Muscle of arm (tissue), 14 donors: ENCODE measurements at places on chromosomes 6 and 20. TPM values are rescaled to one million over a fixed set of nuclear protein-coding genes. Genes with fewer than 3 reads are reported as not detected.

DNA sequence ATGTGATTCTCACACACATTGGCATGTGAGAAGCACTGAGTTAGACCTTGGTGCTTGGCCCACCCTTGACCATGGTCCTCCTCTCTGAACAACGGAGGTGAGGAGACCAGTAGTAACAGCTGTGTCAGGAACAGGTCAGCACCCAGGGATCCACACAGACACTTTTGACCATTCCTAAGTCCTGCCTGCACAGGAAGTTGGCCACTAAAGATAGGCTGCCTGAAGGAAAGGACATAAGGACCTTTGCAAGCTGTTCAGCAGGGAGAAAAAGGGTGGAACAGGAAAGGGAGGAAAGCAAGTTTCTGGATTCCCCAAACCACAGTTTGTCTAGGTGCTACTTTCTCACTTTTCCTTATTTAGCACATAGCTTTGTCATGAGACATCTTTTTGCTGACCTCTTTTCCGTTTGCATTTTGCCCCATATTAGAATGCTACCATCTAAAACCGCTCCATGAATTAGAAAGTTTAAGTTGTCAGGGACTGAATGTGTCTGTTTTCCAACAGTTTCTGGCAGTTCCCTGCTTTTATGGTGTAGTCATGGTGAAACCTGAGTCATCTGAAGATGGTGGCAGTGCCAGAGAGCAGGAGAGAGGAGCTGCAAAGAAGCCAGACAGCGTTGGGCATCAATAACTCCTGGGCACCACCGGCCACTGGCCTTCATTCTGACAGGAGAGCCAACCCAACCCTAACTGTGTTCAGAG is 1.1 kb upstream of the CD109 start:
- DNase-seq: peak; percentile 46

OSER1 gene
- 31.1 TPM for polyA plus RNA-seq

- DNase-seq: no peak
Observed at GRCh38 chr20:17611290-17611539, 41.3 kb downstream of the DSTN start.

GRCh38 chr6:38610050-38610625 is 29.6 kb downstream of the BTBD9 start:
- peak; percentile 1 for DNase-seq

- no peak for DNase-seq
Observed at GRCh38 chr20:3909952-3910366, 20.8 kb downstream of the PANK2 start.

- DNase-seq: no peak
Observed at GRCh38 chr20:8986631-8987030, 82.3 kb upstream of the PLCB4 start.

DNA sequence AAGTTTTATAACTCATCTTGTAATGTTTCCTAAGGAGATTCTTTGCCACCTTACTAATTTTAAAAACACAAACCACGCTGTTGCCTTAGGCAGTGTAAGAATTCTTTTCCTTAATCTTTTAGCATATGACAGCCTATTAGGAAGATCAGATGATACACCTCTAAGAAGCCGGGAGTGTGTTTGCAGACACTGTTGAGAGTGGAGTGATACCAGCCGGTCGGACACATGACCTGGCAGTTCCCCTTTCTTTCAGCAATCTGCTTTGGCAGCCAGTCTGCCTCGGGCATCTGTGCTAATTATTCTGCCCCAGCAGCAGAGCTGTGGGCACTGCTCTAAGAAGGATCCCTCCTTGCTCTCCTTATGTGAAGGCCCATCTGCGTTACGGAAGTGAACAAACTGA is 50.9 kb downstream of the PLCB4 start:
- DNase-seq: no peak

ZC3H12D gene
- polyA plus RNA-seq: not detected

GRCh38 chr6:157613011-157613522 is 210.0 kb upstream of the SNX9 start:
- DNase-seq: no peak

EPPIN gene
- not detected for polyA plus RNA-seq

DNA sequence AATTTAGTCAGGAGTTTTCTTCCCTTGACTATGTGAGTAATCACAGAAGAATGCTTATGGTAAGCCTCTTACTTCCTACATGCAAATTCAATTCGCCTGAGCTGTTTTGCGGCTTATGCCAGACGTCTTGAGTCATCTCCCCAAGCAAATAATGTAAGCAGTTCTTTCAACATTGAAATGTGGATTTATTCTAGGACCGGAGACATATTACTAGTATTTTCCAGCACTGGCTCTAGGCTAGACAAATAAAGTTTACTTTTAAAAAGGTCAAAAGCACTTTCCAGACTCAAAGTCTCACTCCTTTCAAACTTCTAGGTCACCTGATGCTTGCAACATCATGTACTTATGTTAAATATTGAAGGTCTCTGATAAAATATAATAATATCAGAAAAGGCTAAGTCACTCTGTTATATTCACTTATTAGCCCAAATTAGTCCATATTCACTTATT is 38.1 kb upstream of the NOX3 start:
- DNase-seq: peak; percentile 80

TNFRSF21 gene
- polyA plus RNA-seq: 16.7 TPM

DNA sequence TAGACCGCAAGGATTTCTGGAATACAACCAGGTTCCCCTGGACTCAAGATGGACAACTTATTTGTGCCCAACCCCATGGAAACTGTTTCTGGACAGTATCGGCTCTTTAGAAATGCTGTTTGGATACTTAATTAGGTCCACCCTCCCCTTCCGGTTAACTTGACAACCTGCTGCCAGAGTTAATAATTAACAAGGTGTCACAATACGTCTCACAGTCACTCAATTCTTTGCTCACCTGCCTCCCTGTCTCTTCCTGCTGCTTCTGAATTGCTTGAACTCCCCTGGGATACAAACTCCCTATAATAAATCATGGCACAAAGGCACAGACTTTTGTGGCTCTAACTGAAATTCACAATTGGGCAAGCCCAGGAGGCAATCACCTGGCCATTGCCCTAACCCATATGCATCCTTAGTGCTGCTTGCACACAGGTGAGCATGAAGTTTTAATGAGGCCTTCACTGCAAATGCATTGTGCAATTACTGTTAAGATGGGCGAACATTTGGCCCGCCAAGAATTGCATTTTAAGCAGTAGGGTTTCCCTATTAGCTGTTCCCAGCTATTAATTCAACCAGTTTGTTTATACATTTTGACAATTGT is 504.4 kb upstream of the NOX3 start:
- DNase-seq: no peak

EIF6 gene
- 68.4 TPM for polyA plus RNA-seq

CLPSL1 gene
- polyA plus RNA-seq: not detected

HLA-DOA gene
- 8.0 TPM for polyA plus RNA-seq

GRCh38 chr20:6012179-6012578 is 41.7 kb downstream of the LRRN4 start:
- DNase-seq: no peak

DNA sequence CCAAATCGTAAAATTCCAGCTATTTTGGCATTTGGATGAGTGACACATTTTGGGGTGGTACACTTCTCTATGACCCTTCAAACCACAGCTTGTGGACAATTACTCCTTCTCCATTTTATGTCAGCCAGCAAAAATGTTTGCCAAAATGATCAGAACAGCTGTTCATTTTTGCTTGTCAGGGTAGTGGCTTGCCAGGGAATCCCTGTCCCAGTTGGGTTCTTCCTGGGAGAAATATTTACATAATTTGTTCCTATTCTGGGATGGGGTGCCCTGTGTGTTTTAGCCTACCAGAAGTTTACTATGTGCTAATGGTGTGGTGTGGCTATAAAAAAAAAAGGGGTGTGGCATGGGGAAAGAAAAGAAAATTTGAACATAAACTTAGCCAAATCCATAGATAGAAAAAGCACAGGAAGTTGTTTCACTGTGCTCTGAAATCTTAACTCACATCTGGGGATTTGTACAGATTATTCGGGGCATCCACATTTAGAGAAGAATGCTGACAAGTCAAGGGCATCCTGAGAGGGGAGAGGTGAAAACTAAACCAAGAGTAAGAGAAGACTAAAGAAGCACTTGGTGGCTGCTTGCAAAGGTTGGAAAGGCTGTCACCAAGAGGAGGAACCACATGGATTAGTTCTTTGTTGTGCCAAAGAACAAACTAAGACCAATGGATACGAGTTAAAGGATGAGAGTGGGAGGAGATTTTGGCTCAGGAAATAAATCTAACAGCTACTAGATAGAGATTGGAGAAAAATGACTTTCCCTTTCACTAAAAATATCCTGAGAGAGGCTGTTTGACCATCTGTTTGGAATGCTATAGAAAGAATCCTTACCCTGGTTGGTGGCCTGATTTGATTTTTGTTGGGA is 55.2 kb upstream of the RBM24 start:
- DNase-seq: no peak

DNA sequence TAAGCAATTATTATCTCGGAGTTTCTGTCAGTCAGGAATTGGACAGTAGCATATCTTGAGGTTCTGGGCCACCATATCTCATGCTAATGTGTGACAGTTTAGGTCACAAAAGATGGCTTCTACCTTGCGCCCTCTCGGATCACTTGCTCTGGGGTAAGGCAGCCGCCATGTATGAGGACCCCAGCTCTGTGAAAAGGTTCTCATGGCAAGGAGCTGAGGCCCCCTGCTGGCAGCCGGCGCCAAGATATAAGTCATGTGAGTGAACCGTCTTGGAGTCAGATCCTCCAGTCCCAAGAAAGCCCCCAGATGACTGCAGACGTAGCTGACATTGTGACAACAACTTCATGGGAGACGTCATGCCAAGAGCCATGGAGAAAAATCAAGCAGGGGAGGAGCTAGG is 670.8 kb downstream of the KIF16B start:
- no peak for DNase-seq

DNA sequence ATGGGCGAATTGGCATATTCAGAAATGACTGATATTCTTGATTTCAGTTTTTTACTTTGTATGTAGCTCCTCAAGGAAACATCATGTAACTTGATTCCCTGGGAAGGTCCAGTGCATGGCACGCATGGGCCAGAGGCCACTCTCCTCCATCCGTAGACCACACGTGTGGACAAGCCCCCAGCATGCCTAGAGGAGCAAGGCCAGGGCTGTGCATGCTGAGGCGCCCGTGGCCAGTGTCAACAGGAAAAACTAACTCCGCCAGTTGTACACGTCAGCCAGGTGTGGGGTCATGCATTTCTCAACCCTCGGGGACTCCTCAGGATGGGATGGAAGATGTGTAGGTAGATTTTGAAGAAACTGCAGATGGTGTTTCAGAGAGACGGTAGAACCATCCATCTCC is 37.8 kb upstream of the CD93 start:
- no peak for DNase-seq

DNA sequence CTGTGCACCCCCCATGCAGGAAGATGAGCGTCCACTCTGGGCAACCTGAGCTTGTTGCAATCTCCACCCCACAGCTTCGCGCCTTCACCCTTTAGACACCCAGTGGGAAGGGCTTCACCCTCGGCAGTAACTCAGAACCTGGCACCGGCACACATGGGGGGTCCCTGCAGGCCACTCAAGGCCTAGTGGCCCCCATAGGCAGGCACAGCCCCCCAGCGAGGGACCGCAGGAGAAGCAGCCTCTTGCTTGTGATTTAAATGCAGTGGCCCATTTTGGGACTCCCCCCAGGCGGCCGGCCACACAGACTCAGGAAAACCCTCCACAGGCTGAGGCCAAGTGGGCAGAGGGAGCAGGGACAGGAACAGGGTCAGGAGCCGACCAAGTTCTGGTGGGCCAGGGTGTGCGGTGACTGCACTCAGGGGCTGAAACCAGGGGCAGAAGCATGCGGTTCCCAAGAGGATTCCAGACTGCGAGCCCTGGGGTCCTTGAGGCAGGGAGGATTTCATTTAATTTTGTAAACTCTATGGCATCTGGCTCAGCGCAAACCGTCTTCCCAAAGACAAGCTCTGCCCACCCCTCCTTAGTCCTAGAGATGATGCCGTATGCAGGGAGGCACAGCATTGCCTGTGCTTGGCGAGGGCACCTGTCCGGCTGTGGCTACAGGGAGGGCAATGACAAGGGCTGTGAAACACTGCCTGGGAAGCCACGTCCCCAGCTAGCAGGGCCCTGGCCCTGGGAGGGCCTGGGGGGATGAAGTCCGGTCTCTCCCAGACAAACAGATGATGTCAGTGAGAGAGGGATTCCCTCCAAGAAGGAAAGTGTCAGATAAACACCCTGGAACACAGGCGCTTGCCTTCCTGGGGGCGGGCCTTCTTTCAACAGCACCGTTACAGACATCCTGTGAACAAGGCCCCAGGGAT is 52.9 kb upstream of the GPR31 start:
- DNase-seq: no peak
